Stimulated activated CD4-positive, alpha-beta T cell treated with anti-CD3 and anti-CD28 coated beads, TNF-alpha, amount 100 ng/mL, for 48 hours (primary cell): ENCODE measurements at places on chromosomes 1 and 21.

DNA sequence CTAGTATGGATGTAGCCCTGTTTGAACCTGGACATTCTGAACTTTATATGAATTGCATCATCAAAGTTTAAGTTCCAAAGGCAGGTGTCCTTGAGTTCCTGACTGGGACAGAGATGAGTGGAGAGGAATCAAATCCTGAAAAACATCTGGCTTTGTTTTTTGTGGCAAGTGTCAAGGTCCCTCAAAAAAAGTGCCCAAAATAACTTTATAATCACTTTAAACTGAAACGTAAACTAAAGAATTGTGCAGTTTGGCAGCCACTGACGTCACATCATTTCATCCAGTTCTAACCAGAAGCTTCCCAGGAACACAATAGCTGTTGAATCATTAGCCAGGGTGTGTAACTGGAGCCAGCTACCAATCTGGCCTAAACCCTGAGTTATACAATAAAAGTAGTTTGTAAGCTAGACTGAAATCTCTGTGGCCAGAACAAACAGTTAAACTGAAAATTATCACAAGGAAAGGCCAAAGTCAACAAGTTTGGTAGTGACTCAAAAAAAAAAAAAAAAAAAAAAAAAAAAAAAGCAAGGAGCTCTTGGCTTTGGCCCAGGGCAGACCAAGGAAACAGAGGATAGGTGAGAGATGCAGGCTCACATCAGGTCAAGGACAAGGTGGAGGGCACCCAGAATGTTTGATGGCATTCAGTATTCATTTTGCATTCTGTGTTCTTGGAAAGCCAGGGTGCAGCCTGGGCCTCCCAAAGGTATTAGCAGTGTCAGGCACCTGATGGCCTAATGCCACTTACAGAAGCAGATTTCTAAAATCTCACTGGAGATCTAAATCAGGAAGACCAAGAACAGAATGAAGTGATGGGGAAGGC lies 74.3 kb downstream of the TNFSF18 start:
- DNase-seq, result no peak

- DNase-seq, result no peak
These were observed 838.2 kb upstream of the ADGRL2 start for GRCh38 chr1:80962564-80962963.

GRCh38 chr1:33439662-33440061 lies 8.8 kb upstream of the PHC2 start:
- DNase-seq, result no peak

GRCh38 chr1:22428672-22429071 lies 23.0 kb upstream of the ZBTB40 start:
- DNase-seq, result no peak

DNA sequence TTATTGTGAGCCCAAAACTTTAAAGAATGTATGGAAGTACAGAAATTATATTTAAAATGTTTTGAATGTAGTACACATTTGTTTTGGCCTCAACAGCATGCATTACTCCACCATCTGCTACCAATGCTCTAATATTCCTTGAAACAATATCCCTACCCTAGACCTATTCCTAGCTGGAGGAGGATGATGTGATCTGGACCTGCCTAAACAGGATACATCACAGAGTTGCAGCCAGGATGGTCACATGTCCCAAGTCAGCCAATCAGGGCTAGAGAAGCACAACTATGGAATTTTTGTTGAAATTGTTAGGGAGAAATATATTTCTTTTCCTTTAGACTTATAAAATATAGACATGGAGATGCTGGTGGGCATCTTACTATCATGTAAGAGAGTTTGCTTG lies 623.3 kb upstream of the NR5A2 start:
- no peak for DNase-seq

DNA sequence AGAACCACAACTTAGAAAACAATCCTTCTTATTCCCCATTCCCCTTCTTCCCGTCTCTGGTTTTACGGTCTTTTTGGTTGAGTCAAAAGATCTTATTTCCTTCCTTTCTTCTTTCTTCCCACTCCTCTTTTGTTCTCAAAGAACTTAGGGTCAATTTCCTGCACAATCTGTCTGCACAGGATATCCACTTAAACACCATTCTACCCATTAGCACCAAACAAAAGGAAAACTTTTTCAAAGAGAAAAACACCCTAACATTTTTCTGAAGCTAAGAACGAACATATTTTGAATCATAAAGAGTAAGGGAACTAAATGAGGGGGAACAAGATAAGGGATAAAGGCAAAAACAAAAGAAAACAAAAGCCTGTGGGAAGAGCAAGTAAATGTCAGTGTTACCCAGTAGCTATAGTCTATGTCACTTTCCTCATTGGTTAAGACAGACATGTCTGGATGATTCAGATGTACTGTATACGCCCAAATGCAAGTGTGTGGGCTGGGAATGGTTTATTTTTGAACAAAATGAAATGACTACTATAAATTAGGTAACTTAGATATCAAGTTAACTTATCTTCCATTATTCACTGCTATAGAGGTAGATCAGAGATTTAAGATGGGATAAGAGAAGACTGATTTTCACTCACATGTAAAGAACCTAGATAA lies 59.9 kb downstream of the TOR3A start:
- DNase-seq, result no peak
